ENCODE measurements at places on chromosomes 6 and 20. TPM values are rescaled to one million over a fixed set of nuclear protein-coding genes. Genes with fewer than 3 reads are reported as not detected.

DNA sequence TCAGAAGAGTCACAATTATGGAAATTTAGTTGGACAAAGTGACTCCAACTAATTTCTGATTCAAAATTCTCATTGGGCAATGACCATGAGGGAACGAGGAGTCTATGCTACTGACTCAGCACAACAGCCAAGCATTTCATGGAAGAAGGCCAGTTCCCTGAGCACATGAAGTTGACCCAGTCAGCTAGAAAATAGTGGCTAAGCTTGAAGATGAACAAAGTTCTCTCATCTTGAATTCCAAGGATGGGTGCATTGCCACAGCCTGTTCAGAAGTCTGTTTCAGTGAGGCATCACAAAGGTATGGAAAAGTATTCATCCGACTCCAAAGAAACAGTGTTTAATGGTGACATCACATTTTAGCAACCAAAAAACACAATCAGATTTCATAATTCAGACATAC, 676.9 kb downstream of the HACE1 start:
- no peak for DNase-seq

DNA sequence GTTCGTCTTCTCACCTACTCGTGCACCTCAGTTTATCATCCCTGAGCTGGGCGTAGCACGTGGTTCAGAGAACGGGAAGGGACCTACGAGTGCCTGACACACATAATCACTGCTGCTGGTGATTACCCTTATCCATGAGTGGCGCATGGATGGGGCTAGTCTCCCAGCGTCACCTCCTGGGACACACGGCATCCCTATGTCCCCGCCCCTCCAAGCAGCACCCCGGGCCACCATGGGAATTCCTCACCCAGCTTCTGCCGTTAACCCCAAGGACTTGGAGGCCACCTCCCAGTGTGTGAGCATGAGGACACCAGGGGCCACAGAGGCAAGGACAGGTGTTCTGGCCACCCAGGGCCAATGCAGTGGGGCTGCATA, 9.8 kb downstream of the CHRNA4 start:
- no peak for DNase-seq

- DNase-seq: no peak
These were observed 65.2 kb downstream of the PPP1R14C start for GRCh38 chr6:150207931-150208570.

- DNase-seq: no peak
These were observed 54.7 kb upstream of the PDE7B start for GRCh38 chr6:135796643-135797305.

GRCh38 chr20:13384132-13384531, 163.1 kb downstream of the ISM1 start:
- DNase-seq: no peak

DNA sequence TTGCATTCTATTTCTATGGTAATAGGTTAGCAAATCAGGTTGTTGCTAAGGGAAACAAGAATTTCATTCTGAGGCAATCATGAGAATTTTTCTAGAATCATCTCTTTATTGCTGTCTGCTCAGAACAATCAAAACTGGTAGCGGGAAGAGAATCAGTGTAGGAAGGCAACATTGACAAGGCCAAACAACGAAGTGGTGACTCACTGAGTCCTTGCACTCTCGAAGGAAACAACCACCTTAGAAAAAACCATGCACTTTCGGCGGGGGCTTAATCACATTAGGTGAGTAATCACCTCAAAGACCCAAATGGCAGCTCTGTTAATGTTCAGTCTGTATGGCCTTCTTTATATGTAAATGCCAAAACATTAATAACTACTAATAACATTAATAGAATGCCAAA, 78.8 kb upstream of the MAP7 start:
- no peak for DNase-seq

DNA sequence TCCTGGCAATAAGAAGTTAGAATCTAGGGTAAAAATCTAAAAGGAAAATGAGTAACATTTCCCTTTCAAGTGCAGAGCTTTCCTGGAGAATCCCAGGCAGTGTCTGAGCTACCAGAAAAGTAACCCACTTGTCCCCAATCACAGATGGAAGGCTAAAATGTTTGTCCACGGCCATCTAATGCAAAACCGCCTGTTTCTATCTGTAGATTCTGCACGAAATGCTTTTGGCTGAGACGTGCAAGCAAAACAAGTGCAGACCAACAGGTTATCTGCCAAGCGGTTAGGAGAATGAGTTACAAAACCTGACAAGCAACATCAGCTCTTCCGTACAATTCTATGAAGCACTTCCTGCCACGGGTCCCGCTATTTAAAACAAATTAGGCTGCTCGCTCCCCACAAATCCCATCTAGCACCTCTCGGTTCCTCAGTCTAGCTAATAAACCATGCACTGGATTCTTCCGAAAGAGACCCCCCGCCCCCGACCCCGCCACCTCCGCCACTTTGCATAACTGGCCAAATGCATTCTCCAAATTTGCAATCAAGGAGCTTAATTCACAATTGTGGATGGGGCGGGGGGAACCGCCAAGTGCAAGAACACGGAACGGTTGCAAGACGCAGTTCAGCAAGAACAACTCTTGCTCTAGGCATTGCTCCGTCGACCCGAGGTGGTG, 1.4 kb downstream of the ELOVL5 start:
- no peak for DNase-seq

GRCh38 chr6:93136111-93136510, 283.2 kb downstream of the EPHA7 start:
- no peak for DNase-seq

- no peak for DNase-seq
These were observed 763 bp downstream of the C6orf47 start for GRCh38 chr6:31659649-31660380.

GRCh38 chr6:4913705-4914419, 90.0 kb downstream of the RPP40 start:
- DNase-seq: no peak

GRCh38 chr6:34202329-34203201, 34.1 kb upstream of the HMGA1 start:
- DNase-seq: no peak

DNA sequence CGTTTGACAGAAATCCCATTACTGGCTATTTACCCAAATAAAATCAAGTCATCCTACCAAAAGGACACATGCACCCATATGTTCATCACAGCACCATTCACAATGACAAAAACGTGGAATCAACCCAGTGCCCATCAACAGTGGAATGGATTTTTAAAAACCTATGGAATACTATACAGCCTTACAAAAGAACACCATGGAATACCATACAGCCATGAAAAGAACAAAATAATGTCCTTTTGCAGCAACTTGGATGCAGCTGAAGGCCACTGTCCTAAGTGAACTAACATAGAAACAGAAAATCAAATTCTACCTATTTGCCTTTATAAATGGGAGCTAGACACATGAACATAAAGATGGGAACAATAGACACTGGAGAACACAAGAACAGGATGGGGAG, 17.4 kb upstream of the IPCEF1 start:
- no peak for DNase-seq

- no peak for DNase-seq
These were observed 642.1 kb downstream of the EPHA7 start for GRCh38 chr6:92777146-92777740.

DNA sequence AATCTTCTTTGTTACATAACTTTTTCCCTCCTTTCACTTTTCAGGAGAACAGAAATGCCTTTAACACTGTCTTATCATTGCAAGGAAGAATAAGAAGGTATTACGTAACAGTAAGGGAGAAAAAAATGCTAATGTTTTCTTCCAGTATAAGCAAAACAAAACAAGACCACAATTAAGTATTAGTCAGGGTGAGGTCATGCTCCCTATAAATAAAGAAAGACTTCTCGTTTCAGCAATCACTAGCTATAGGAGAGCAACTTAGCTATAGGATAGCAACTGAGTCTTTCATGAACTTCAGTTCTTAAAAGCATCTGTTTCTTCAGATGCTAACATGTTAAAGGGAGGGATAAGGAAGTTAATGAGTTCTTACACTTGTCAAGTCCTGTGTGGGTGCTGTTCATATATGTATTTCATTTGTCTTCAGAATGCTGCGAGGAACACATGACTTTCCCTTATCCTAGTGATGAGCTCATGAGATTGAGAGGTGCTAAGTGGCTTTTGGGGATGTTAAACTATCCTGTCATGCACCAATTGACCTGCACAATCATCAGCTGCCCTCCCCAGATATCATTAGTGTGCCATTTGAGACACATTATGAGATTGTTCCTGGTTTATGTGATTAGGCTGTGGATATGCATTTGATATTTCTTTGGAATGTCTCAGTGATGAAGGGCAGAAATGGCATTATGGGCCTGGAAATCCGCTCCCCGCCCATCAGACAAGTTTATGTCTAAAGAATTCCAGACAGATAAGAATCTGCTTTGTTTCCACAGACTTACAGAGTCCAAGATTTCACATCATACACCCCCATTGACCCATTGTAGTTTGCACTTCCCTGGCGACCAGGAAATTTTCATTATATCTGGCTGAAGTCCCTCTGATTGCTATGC, 37.5 kb downstream of the LAMA4 start:
- no peak for DNase-seq

The NRN1 gene
- 0.31 TPM for total RNA-seq

The GNMT gene
- total RNA-seq: 1.5 TPM

The PLCB4 gene
- total RNA-seq: 0.52 TPM

The C6orf15 gene
- not detected for total RNA-seq

The FHL5 gene
- not detected for total RNA-seq

The NPBWR2 gene
- total RNA-seq: not detected

The CD24 gene
- total RNA-seq: not detected

The B3GAT2 gene
- not detected for total RNA-seq

The ID4 gene
- not detected for total RNA-seq
